Fibroblast of mammary gland (primary cell): ENCODE measurements at places on chromosomes 12 and 14.

- DNase-seq, result no peak
Measured at GRCh38 chr14:87916886-87917275, 76.1 kb downstream of the GALC start.

- DNase-seq, result peak; percentile 31
Measured at GRCh38 chr12:121050725-121051124, 11.7 kb upstream of the OASL start.

GRCh38 chr12:72077111-72077820 is 138.6 kb downstream of the TPH2 start:
- DNase-seq, result no peak

GRCh38 chr14:74938531-74939495 is 15.8 kb upstream of the RPS6KL1 start:
- no peak for DNase-seq

DNA sequence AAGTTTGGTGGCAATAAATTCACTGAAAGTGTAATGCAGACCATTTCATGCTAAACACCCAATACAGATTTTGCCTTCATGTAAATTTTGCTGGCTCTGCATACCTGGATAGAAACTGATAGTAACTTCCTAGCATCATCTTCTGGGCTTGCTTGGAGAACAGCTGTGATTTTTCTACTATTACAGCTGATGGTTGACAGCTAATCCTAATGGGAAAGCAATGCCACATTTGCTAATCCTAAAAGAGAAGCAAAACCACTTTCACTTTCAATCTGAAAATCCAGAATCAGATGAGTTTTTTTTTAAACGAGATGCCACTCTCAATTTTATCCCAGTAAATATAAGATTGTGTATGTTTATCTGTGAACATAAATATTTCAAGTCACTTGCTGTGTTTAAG is 1035.9 kb downstream of the TRHDE start:
- no peak for DNase-seq

GRCh38 chr14:52328276-52328675 is 14.2 kb downstream of the PTGER2 start:
- peak; percentile 84 for DNase-seq

DNA sequence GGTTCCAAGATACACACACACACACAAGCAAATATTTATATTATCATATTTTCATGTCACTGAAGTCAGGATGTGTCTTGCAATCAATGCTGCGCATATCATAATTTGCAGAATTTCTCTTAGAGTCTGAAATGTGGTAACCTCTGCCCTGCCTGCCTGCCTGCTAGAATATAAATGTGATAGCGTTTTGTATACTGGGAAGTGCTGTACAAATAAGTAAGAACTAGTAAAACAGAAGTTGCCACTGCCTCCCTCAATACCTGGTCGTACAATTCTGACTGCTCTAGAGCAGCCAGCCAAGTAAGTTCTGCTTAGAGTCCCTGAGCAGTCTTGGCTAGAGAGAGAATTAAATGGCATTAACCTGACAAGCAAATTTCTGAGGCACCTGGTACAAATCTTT is 83.9 kb upstream of the NTF3 start:
- DNase-seq, result no peak

DNA sequence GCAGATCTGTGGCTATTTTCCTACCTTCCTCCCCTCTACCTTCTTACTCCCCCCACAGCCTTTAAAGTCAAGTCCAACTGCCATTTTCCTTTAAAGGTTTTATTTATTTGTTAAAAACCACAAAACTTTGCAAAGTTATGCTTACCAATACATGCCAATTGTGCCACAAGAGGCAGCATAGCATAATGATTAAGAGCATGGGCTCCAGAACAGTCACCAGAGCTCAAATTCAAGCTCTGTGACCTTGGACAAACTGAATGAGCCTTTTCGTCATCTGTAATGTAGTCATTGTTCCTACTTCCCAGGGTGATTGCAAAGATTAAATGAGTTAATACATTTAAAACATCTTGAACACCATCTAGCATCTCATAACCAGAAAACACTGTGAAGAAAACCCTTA is 13.0 kb upstream of the FMNL3 start:
- no peak for DNase-seq

DNA sequence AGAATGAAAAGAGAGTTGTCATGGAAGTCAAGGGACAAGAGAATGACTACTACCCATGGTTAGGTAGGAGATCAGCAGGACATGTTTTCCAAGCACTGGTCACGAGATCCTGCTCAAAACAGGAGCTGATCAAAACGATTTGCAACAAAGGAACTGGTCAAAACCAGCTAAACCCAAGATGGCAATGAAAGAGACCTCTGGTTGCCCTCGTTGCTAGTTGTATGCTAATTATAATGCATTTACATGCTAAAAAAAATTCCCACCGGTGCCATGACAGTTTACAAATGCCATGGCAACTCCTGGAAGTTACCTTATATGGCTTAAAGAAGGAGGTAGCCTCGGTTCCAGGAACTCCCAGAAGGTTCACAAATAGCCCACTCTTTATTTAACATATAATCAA is 95.0 kb upstream of the OTX2 start:
- no peak for DNase-seq

GRCh38 chr14:77024171-77024691 is 4.3 kb downstream of the IRF2BPL start:
- DNase-seq, result no peak

DNA sequence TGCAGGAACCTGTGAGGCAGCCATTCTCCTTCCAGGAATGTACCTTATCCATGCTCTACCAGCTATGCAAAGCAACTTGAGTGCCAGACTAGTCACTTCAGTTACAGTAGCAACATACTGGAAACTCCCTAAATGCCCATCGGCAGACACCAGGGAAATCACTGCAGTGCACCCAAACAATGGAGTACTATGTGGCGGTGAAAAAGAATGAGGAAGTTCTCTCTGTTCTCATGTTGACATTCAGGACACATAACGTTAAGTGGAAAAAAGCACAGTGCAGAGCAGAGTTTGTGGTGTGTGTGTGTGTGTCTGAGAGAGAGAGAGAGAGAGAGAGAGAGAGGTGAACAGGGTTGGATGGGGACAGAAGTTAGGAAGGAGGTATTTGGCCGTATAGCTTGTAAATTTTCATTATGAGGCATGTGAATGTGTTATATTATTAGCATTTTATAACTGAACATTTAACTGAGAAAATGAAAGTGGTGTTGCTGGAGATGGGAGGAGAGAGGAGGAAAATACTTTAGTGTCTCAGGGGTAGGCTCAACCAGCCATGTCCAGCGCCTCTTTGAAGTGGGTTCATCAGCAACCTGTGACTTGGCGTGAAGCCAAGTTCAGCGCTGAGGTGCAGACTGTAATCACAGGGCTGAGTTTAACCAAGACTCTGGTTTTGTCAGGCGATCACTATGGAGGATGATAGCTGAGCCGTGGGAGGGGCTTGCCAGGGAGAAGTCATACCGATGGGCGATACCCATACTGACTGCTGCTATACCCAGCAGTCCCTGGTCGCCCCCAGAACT is 17.3 kb downstream of the TNFAIP2 start:
- no peak for DNase-seq

- DNase-seq, result peak; percentile 97
Measured at GRCh38 chr12:65868133-65868705, 43.9 kb downstream of the HMGA2 start.

- no peak for DNase-seq
Measured at GRCh38 chr12:9127936-9128663, 12.4 kb upstream of the A2M start.

DNA sequence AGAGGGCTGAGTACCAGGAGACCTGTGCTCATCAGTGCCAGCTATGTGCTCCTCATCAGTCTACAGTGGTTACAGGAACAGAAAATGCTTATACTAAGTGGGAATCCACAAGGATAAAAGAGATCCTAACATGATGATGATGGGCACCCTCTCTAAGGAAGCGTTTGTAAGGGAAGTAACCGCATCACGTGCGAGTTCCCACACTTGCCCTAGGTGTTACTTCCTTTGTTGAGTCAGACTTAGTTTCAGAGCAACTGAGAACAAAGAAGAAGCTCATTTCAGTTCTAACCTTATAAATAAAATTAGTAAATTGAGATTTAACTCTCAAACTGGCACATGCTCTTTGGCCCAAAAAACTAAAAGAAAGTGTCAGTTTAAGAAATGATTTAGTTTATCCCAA is 956.4 kb upstream of the TMEM132C start:
- DNase-seq, result no peak

DNA sequence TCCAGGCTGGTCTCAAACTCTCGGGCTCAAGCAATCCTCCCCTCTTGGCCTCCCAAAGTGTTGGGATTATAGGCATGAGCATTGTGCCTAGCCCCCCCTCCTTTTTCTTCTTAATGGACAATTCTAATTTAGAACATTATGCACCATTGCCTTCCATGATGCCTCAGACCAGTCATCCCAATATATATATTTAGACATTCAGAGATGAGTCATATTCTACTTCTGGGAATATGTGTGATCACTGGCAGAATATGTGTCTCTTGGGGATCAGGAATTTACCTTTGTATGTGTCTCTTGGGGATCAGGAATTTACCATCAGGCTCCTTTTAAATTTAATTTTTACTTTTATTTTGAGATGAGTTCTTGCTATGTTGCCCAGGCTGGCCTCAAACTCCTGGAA is 7.5 kb upstream of the CCDC177 start:
- peak; percentile 82 for DNase-seq

- no peak for DNase-seq
Measured at GRCh38 chr12:31034372-31034771, 39.3 kb upstream of the DDX11 start.

GRCh38 chr14:26200687-26201086 is 397.1 kb downstream of the NOVA1 start:
- DNase-seq, result peak; percentile 78

DNA sequence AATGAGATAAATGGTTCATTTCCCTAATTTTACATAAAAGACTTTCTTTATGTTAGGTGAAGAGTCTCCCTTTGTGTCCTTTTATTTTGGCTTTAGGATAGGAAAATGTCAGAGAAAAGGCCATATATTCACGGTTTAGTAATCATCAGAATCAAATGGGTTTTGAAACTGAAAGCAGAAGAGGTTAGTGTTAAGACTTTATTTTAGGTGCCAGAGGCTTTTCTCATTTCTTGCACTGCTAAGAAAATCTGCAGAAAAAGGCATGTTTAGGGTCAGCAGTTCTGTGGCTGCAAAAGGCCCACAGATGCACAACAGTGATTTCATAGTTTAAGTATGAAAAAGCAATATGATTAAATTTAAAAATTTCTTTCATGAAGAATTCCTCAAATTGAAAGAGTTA is 80.4 kb upstream of the SINHCAF start:
- DNase-seq, result no peak

DNA sequence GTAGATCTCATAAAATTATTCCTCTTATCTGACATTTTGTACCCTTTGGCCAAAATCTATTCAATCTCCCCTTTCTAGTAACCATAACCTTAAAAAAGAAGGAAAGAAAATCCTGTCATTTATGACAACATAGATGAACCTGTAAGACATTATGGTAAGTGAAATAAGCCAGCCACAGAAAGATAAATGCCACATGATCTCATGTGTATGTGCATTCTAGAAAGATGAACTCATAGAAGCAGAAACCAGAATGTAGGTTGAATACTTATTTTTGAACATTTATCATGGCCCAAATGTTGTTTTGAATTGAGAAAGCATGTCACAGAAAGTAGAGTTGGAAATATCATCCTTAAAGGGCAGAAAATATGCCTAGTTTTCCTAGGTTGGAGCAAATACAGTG is 1053.6 kb downstream of the SLC6A15 start:
- peak; percentile 30 for DNase-seq

DNA sequence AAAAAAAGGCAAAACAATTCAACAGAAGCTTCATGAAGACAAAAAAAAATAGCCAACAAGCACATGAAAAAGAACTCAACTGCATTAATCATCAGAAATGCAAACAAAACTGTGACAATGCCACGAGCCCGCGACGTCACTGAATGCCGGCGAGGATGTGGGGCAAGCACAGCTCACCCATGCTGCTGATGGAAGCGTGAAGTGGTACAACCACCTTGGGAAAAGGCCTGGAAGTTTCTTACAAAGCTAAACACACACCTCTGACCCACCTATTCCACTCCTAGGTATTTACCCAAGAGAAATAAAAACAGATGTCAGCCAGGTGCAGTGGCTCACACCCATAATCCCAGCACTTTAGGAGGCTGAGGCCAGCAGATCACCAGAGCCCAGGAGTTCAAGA is 10.5 kb downstream of the BTBD6 start:
- no peak for DNase-seq

DNA sequence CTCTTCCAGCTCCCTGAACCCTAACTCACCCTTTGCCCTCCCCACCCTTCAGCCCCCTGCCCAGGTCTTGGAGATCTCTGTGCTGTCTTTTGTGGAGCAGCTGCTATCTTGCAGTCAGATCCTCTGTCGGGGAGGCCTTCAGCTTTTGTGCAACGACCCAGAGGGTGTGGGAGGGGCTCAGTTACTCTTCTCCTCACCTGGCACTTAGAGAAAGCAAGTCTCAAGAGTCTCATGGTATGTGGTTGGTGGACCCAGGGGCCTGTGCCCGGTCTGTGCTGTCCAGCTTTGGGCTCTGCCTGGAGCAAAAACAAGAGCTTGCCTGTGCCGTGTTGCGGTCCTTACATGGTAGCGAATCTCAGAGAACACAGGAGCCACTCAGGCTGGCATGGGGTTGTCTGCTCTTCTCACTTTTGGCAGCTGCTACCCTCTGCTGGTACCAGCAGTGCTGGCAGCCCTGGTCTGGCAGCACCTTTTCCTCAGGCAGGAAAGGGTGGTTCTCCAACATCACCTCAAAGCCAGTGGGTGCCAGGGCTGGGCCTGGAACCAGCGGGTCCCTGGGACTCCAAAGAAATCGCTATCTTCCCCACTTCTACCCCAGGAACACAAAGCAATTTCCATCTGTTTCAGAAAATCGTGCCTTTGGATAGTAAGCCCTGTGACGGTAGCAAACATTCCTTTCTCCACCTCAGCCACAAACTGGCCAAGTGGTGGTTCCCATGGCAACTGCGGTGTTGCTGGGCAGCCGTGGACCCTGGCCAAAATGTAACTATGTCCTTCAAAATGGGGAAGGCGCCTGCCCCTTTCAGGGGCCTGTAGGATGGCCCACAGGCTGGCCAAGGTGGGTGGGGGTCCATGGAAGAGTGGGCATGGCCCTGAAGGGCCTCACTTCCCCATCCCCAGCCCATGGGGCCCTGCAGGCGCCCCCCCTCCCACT is 90.0 kb downstream of the RIN3 start:
- DNase-seq, result peak; percentile 71

DNA sequence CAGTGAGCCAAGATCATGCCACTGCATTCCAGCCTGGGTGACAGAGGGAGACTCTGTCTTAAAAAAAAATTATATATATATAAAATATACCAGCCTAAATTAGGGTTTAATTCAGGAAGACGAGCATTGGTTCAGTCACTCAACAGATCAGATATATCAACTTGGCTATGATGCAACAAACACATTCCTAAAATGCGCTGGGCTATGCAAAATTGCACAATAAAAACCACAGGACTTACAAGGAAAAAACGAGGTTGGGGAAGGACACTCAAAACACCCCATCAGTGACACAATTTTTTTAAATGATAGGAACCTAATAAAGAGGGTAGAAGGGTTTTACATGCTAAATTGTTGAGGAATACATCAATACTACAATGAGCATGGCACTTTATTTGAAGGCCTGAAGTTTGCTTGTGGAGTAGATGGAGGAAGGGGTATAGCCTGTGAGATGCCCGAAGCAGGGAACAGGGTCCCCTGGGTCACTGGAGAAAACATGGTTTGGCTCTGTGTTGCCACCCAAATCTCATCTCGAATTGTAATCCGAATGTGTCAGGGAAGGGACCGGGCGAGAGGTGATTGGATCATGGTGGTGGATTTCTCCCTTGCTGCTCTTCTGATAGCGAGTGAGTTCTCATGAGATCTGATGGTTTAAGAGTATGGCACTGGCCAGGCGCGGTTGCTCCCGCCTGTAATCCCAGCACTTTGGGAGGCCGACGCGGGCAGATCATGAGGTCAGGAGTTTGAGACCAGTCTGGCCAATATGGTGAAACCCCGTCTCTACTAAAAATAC is 71.2 kb downstream of the TNFAIP2 start:
- peak; percentile 81 for DNase-seq

- DNase-seq, result no peak
Measured at GRCh38 chr12:113755098-113755497, 211.0 kb downstream of the RBM19 start.
